Esophagus mucosa (tissue), 1 donor: ENCODE measurements at places on chromosomes 7 and 10.

GRCh38 chr10:72593963-72594362 is 31.9 kb downstream of the MICU1 start:
- ATAC-seq, result no peak

GRCh38 chr7:102306916-102307677 is 20.4 kb downstream of the SH2B2 start:
- ATAC-seq, result peak; percentile 62

DNA sequence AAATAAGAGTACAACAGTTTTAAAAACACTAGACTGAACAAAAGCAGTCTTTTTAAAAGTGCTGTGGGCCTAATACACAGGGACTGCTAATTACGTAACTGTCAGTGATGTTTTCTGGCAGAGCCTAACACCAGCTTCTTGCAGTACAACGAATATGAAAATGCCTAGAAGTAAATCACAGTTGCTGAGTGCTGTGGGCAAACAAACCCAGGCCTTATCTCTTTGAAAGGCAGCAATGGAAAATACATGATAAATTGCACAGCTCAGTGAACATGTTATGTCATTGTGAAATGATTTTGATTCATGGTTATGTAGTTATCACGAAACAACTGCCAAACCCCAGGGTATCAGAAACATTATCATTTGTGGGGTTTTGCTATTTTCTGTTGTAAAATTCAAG is 428.4 kb downstream of the GFRA1 start:
- ATAC-seq, result no peak

DNA sequence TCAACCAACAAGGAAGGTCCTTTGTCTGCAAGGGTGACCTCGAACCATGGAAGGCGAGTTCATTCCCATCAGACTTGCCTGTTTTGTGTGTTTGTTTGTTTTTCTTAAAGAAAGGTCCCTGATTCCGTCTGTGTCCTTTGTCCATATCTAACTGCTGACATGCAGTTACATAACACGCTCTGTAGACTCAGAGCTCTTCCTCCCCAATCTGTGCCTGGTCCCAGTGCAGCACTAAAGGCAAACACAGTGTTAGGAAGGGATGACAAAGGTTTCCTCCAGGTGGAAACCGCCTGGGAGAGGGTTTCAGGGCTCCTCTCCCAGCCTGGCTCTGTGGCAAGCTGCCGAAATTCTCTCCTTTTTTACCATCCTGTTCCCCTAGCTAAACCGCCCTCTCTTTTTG is 13.4 kb downstream of the JCAD start:
- no peak for ATAC-seq

DNA sequence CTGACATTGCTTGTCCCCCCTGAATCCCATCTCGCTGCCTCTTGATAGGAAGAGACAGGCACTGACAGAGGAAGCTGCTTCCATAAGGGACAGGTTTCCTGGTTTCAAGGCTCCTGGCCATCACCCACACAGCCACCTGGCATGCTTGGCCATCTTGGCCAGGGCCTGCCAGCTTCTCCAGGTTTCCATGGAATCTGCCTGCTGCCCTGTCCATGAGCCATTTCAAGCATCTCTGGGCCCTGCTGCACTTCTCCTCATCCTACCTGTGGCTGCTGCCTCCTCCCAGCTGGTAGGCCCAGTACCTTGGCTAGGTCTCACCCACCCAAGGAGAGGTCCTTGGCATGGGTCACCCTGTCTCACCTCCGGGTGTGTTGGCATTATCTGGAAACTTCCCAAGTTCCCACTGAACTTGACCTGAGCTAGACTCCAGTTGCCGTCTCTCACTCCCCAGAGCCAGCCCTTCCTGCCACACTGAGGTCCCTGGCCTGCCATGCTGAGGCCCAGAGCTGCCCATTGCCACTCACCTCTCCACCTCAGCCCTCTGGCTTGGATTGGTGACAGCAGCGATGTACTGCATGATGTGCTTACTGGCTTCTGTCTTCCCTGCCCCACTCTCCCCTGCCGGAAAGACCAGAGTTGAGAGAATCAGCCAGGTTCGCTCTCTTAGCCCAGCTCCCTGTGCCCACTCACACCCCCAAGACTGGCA is 2.6 kb downstream of the MYO1G start:
- ATAC-seq, result no peak

- ATAC-seq, result no peak
Measured at GRCh38 chr10:1240341-1240775, 184.2 kb downstream of the WDR37 start.

GRCh38 chr10:44280226-44281014 is 104.5 kb downstream of the CXCL12 start:
- ATAC-seq, result no peak

DNA sequence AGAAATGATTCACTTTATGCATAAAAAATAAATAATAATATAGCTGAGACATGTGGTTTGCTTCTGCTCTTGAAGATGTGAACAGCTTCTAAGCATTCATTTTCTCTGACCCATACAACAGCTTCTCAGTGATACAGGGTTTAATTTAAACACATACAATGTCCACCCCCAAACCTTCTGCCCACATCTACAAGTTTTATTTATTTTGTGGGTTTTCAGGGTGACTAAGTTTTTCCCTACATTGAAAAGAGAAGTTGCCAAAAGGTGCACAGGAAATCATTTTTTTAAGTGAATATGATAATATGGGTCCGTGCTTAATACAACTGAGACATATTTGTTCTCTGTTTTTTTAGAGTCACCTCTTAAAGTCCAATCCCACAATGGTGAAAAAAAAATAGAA is 17.2 kb downstream of the INHBA start:
- ATAC-seq, result no peak

DNA sequence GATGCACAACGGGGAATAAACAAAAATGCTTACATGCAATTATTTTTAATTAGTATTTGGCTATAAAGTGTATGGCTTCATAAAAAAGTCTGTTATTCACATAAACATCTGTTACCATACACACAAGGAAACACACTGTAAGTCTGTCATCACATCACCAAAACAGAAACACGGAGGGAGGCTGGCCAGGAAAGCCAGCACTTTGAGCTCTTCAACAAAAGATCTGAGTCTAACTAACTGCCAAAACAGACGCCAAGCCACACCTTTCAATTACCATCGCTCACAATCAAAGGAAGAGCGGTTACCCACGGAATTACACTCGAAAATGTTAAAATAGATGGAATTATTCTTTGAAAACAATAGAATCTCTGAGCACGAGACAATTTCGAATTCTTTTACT is 49.2 kb upstream of the MGMT start:
- no peak for ATAC-seq

- no peak for ATAC-seq
Measured at GRCh38 chr10:23358357-23358756, 13.8 kb upstream of the C10orf67 start.

DNA sequence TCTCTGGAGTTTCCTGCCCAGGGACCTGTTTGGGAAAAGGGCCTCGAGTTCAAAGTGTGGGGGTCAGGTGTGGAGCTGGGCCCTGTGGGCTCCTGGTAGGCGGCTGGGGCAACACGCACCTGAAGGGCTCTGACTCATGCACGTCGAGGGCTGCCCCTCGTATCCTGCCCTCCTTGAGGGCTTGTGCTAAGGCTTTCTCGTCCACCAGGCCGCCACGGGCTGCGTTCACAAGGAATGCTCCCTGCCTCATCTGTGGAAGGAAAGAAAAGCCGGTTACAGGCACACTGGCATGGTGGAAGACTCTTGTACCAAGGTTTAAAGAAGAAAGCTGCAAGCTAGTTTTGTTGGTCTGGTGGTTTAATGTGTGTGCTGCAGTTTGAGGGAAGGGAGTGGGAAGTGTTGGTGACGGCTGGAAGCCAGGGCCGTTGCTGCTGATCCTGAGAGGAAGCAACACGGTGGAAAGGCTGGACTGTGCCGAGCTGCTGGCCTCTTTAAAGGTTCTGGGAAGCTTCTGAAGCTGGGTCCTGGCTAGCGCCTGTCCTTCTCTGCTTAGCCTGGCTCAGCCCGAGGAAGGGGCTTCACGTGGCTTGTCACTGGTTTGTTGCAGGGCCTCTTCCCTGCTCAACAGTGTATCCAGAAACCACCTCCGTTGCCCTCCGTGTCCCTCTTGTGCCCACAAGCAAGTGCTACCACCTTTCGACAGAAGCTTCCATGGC is 52.0 kb downstream of the ZRANB1 start:
- no peak for ATAC-seq

- no peak for ATAC-seq
Measured at GRCh38 chr10:90193240-90193985, 492.0 kb downstream of the KIF20B start.

GRCh38 chr7:81500631-81501030 is 269.2 kb downstream of the HGF start:
- peak; percentile 93 for ATAC-seq

GRCh38 chr10:26199841-26200240 is 16.7 kb upstream of the GAD2 start:
- ATAC-seq, result no peak

DNA sequence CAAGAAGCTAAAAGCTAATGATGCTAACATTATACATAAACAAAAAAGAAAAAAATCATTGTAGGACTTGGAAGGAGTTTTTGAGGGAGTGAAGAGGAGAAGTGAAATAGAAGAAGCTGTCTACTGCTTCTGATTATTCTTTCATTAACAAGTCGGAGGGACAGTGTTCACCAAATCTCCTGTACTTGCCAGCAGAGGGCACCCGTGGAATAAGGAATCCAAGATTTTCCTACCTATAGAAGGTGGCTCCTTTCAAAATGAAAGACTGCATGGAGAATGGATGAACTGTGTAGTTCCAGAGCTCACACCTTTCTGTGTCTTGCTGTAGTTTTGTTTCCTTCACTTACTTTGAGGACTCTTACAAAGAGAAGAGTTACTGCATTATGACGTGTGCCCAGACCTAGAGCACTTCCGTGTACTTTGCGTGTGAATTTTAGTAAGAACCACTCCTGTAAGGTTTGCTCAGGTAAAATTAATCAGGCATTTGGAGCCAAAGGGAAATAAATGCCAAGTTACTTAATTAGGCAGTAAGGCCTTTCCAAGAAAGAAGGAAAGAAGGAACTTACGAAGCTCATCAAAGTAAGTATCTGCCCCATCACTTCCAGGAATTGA is 145.1 kb downstream of the SEMA3D start:
- peak; percentile 71 for ATAC-seq

- ATAC-seq, result peak; percentile 70
Measured at GRCh38 chr7:130912862-130913638, 179.0 kb upstream of the KLF14 start.

DNA sequence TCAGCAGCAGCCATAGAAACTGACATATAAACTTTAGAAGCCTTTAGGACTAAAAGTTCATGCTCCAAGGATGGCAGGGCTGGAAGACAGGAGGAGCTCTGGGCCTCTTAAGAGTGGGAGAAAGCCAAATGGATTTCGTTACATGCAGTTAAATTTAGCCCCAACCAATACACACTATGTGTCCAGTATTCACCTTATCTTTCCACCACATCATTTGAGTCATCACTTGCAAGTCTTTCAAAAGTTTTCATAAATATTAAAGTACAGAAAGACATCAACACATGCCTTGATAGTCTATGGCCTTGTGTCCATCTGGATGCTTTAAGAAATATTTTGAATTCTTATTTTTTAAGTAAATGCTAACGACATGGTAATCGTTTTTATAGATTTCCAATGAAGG is 392.4 kb upstream of the LRRN3 start:
- ATAC-seq, result no peak

DNA sequence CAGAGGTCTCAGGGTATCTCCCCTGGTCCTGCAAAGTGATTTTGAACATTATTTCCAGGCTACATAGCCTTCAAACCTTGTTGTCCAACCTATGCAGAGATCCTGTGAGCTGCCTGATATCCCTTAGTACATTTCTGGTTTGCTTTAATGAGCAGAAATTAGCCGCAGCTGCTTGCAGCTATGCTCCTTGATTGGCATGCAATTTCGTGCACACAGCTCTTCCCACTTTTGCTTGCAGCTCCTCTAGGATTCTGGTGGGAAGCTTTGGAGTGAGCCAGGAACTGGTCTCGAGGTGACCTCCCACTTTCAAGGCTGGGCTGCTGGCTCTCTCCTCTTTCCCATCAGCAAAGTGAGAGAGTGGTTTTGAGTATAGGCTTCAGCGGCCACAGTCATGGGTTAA is 45.8 kb downstream of the OAT start:
- no peak for ATAC-seq

DNA sequence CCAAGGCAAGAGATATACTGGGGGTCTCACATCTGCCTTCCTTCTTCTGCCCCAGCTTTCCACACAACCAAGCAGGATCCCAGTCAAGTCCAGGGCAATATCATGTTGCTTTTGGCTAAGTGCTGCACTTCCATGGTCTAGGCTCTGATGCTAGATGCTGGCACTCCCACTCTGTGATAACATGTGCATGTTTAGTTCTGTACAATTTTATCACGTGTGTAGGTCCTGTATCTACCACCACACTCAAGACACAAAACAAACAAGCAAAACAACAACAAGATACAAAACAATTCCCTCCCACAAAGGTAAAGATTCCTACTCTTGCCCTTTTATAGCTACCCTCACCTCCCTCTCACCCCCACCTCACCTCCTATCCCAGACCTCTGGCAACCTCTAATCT is 105.6 kb upstream of the HABP2 start:
- no peak for ATAC-seq

DNA sequence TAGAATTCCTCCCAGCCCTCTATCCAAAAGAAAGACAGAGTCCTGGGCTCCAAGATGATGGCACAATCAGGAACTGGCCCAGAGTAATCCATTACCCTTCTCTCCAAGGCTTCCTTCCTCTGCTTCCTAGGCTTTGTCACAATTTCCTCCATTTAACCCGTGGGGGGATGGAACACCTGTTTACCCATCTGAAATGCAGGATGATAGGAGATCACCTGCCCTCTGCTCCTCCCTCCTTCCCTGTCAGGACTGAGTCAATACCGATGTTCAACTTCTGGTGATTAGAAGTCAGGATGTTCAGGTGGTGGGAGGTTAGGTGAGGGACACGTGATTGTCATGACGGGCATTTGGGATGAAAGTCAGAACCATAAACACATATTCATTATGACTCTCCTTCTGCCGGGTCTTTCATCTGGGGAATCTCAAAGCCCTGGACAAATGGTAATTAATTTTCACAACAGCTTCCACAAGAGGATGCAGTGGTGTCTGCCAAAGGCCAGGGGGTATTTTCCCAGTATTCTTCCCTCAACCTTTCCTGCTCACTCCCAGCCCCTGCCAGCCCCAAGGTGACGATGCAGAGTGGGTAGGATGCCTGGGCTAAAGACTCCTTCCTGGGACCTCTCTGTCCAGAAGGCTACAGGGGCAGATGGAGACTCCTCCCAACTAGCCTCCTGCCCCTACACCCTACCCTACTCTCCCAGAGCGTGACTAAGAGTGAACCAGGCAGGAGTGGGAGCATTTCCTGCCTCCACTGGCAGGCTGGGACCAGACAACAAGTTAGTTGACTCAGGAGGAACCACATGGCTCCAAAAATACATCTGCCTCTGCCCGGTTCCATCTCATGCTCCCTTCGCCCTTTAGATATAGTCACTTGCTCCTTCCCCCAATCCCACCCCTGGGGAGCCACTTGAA is 27.9 kb downstream of the DUSP5 start:
- ATAC-seq, result peak; percentile 50

GRCh38 chr7:5678295-5679047 is 103.0 kb downstream of the RNF216 start:
- no peak for ATAC-seq

DNA sequence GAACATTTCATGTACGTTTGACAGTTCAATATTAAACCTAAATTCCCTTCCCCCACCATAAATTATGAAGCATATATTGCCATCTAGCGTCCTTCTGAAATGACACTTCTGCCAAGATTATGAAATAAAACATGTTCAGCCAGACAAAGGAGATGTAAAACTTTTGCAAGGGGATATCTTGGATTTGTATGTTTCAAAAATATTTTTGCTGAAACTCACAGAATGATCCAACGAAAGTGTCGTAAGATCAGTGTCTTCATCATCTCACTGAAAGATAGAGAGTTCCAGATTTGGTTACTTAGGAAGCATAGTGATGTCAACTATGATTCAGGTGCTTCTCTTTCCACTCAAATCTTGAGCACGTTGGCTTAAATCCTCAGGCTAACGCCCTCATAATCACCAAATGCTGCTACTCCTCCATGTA is 904.3 kb downstream of the XPNPEP1 start:
- ATAC-seq, result no peak
